ENCODE measurements at places on chromosomes 12 and 14.

DNA sequence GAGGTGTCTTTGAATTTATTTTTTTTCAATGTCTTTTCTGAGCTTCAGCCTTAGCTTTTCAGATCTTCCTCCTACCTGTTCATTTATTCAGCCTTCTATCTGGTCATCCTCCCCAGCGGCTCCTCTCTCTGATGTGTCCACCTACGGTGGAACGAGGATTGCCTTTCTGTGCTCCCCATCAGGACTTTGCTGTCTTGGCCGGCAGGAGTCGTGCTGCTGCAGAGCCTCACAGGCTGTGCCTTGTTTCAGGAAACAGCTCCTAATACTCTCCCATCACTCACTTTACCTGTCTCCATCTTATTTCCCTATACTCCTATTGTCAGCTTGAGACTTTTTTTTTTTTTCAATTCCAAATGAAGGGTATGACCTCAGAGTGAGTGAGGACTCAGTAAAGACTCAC, 76.9 kb downstream of the KICS2 start:
- DNase-seq = no peak

DNA sequence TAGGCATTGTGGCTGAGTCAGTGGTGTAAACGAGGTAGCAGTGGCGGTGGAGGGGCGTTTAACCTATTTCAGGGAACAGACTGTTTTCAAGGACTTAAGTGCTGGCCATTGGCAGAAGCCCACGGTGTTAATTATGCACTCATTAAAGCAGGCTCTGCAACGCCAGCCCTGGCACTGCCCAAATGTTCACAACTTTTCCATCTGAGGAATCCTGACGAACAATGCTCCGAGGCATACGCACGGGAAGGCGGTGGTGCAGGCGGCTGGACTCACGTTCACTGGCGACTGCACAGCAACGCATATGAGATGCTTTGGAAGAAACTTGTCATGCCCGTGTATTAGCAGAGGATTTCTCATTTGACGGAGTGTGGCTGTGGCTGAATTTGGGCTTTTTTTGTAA, 70.6 kb upstream of the SLC24A4 start:
- DNase-seq = no peak

DNA sequence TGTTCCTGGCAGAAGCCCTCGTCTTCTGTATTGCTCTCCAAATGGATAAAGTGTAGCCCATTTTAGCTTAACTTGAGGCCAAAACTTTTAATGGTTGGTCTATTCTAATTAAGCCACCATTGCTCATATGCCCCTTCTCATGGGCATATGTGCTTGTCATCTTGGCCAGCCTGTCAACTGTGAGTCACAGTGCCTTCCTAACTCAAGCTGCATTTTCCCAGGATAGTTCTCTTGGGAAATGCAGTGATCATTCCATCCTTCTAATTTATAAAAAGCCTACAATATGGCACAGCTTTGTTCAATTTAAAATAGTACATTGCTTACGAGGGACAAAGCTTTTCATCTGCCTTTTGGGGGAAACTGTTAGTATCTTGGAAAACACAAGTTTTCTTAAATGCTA, 6.6 kb downstream of the PTHLH start:
- DNase-seq = no peak

DNA sequence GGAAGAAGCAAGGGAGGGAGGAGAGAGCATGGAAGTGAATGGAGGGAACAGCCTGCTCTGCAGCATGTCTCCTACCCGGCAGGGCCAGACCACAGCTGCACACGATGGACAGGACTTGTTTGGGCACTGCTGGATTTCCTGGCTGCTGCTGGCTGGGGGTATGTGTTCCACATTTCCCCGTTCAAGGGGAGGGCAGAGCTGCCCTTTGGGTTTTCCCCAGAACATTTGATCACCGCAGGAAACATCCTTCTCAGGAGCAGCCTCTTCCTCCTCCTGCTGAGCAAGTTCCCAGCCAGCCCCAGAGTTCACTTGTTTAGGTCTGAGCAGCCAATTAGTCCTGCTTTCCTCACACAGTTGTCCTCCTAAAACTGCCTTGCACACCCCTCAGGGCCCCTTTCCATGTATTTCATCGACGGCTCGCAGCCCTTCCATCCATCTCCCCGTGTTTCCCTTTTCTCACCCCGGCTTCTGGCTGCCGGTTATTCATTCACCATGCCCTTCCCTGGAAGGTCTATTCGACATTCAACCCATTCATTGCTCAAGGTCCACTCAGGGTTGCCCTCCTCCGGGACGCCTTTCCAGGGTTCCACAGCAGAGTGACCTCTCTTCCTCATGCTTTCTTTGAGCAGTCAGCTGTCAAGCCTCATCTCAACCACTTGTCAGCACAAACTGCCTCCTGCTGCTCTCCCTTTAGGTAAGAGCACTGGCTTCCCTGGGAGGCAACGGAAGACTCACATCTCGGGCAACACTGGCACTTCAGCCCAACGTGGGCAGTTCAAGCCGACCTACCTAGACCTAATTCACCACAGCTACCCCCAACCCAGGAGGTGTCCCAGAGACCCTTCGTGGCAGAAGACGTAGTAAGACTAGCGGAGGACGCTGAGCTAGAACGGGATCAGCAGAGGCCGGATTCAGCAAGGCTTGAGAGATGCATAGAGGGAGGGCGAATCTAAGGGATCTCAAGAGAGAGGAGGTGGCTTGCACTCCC, 20.1 kb upstream of the ANO2 start:
- no peak for DNase-seq

DNA sequence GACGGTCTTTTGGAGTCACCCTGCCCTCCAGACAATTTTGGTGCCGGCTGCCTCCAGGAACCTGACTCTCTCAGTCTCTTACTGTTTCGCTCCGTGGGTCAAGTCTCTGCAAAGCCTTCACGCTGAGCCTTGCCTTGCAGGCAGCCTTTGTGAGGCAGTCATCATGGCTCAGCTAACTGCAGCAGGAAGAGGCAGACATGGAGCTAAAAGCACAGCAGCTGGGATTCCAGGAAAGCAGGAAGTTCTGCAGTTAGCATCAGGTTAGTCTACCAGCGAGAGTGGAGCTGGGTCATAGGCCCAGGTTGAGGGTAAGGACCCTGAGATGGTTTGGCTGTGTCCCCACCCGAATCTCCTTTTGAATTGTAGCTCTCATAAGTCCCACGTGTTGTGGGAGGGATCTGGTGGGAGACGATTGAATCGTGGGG, 305.4 kb downstream of the PCNX1 start:
- DNase-seq = no peak

DNA sequence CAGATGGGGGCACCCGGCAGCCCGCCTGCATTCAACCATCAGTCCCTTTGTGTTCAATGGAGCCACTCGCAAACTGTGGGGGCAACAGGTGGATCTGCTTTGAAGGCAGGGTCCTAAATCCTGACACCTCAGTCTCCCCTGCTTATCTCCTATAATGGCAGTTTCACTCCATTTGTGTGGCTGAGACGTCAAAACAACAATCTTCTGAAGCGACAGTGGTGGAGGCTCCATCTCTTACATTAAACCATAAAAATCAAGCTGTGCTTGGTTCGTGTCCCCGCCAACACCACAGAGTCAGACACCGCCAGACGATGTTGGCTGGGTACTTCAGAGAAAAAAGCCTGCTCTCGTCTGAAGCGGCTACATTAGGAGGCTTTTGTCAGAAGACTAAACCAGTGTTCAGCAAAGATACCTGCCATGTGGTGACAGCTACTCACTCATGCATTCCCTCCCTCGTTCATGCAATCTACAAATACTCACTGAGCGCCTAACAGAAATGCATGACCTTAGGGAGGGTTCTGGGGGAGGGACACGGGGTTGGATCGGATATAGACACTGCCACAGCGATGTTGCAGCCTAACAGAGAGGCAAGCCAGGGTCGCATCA, 253.9 kb downstream of the FOXN3 start:
- no peak for DNase-seq

- DNase-seq = no peak
Measured at GRCh38 chr14:89374908-89375307, 42.1 kb downstream of the FOXN3 start.

- DNase-seq = no peak
Measured at GRCh38 chr14:35878272-35879150, 52.4 kb downstream of the BRMS1L start.

DNA sequence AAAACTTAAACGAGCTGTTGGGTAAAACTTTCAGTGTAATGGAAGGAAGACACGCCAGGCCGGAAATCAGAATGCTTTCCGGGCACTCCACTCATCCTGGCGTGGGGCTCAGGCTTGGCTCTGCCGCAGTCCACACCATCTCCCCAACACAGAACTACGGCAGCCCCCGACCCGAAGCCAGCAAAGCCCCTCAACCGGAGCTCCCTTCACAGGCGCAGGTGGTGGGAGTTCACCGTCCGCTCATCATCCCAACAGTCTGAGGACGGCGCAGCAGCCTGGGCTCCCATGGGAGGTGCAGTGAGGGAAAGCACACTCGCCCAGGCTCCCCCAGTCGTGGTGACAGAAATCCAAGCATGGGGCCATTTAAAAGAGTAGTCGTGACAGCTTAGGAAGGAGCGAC, 11.0 kb upstream of the MMP17 start:
- DNase-seq = no peak

DNA sequence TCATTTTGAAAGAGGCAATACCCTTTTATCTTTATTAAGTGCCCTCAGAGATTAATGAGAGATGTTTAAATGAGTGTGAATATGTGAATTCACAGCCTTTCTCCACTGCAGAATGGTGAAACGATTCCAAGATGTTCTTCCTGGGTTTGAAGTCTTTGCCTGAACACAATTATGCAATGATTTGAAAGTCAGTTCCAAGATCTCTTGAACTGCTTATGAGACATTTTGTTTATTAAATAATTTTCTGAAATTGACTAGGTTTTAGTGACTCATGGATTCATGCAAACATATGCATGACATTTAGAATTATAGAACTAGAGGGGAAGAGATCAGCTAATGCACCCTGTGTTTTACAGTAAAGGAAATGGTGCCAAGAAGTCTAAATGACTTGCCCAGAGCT, 118.1 kb upstream of the SLC38A2 start:
- DNase-seq = no peak

- DNase-seq = no peak
Measured at GRCh38 chr12:110935588-110935987, 15.2 kb upstream of the MYL2 start.

GRCh38 chr12:47822863-47823262, 3.2 kb upstream of the HDAC7 start:
- DNase-seq = no peak

DNA sequence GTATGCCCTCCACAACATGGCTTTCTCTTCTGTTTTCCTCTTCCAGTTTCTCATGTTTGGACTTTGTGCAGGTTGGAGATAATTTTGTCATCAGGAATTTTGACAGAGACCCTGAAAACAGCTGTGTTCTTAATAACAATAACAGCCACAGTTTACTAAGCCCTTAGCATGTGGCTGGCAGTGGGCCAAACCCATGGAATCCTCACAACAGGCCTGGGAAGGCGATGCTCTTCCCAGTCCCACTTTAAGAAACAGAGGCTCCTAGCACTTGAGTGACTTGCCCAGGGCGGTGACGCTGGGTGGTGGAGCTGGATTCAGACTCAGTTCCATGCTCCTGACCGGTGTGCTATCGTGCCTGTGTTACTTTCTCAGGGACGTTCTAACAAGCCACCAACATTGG, 20.1 kb upstream of the PLEKHG3 start:
- no peak for DNase-seq

DNA sequence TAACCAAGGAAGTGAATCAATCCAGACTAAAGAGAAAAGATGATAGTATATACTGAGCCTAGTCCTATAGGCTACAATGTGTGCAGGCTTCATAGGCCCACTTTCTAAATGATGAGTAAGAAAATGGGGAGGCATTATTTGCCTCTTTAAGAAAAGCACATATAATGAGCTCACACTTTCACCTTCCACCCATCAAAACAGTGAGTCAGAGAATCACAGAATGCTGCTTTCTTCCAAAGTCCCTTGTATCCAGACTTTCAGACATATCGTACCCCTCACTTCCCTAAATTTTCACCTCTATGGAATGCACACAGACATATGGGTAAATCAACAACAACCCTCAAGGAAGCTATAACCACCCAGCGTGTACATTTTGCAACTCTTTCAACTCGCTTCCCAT, 286.4 kb upstream of the PRKD1 start:
- DNase-seq = no peak

GRCh38 chr14:61567838-61568571, 127.3 kb upstream of the HIF1A start:
- no peak for DNase-seq

- DNase-seq = peak; percentile 23
Measured at GRCh38 chr14:104694991-104695659, 5.7 kb downstream of the INF2 start.

GRCh38 chr12:90188857-90189256, 480.2 kb upstream of the ATP2B1 start:
- DNase-seq = no peak

GRCh38 chr12:915090-915489, 34.4 kb downstream of the RAD52 start:
- DNase-seq = no peak

GRCh38 chr14:92109490-92109889, 3.1 kb upstream of the ATXN3 start:
- no peak for DNase-seq

- DNase-seq = no peak
Measured at GRCh38 chr12:79747274-79747673, 56.5 kb upstream of the PAWR start.

DNA sequence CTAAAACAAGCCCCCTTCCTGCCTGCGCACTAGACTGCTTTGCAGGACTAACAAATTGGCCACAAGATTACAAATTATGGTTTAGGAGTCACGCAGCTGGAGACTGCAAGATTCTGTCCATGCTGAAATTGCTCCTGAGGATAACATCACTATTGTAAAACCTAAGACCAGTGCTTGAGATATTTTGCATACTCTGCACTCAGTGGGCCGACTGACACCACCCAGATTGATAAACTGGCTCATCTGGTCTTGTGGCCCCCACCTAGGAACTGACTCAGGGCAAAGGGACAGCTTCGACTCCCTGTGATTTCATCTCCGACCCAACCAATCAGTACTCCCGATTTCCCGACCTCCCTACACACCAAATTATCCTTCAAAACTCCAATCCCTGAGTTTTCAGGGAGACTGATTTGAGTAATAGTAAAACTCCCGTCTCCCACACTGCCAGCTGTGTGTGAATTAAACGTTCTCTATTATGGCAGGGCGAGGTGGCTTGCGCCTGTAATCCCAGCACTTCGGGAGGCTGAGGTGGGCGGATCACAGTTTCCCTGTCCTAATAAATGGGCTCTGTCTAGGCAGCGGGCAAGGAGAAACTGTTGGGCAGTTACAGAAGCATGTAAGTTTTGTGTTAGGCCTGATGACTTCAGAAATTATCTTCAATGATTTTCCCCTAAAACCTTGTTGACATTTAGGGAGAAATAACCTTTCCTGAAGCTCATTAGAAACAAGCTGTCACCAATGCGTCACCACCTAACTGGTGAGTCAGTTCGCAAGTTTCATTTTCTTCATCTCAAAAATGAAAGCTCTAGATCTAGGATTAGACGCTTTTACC, 5.3 kb upstream of the UBC start:
- DNase-seq = peak; percentile 58

DNA sequence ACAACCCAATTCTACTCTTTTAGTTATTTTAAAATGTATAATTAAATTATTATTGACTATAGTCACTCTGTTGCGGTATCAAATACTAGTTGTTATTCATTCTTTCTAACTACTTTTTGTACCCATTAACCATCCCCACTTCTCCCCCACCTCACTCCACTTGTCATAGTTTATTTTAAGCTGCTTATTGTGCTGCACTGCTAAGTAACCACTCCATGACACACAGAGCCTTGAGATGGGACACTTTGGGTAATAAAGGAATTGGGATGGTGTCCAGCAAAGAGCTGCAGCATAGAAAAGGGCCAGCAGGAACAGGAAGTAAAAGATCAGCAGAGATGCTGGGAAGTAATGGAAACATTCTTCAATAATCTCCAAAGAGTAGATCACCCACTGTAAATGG, 123.0 kb downstream of the RPS29 start:
- DNase-seq = no peak

Data from activated CD4-positive, alpha-beta T cell treated with anti-CD3 and anti-CD28 coated beads for 4 hours (primary cell).